ENCODE measurements at places on chromosomes 12 and 14. TPM values are rescaled to one million over a fixed set of nuclear protein-coding genes. Genes with fewer than 3 reads are reported as not detected.

DNA sequence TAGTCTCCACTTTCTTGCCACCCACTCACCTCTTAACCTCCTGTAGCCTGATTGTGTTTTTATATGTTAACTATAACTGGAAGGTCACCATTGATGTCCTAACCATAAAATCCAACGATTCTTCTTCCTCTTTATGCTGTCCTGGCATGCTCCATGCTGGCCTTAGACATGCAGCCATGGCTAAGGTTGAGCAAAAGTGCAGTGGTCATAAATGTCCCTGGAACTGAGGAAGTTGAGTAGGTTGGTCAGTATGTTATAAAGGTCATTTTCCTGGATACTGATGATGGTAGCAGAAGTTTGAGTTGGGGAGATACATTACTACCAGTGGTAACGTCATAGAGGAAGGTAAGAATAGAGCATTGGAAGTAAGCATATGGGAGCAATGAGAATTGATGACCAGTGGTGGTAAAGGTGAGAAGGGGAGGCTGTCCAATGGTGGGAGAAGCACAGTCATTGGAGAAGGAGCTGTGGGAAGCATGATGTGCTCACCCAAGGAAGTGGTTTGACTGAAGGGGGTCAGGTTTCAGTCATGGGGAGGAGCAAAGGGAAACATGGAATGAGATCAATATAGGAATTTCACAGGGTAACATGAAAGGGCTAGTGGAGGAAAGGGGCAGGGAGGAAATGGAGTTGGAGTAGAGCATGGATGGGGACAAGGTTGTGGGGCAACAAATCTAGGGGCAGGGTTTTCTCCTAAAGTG is 240.8 kb downstream of the DACT1 start:
- no peak for DNase-seq

- DNase-seq = peak; percentile 59
Measured at GRCh38 chr12:122880155-122880667, 15.7 kb downstream of the VPS37B start.

DNA sequence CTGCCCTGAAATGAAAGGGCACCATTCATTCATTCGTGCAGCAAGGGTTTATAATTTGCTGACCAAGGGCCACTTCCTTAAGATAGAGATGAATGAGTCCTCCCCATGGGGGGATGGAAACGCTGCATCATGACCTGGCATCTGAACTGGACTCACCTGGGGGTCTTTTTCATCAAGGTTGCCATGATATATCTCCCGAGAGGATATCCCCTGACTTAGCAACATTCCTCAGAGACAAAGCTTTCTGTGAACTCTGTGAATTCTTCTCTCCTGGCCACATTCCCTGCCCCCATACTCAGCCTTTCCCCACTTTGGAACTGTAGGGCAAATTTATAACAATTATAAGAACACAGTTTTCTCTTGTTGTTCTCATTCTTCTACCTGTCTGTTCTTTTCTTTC is 30.8 kb downstream of the SRRM4 start:
- no peak for DNase-seq

- no peak for DNase-seq
Measured at GRCh38 chr12:50589650-50590435, 85.1 kb downstream of the DIP2B start.

DNA sequence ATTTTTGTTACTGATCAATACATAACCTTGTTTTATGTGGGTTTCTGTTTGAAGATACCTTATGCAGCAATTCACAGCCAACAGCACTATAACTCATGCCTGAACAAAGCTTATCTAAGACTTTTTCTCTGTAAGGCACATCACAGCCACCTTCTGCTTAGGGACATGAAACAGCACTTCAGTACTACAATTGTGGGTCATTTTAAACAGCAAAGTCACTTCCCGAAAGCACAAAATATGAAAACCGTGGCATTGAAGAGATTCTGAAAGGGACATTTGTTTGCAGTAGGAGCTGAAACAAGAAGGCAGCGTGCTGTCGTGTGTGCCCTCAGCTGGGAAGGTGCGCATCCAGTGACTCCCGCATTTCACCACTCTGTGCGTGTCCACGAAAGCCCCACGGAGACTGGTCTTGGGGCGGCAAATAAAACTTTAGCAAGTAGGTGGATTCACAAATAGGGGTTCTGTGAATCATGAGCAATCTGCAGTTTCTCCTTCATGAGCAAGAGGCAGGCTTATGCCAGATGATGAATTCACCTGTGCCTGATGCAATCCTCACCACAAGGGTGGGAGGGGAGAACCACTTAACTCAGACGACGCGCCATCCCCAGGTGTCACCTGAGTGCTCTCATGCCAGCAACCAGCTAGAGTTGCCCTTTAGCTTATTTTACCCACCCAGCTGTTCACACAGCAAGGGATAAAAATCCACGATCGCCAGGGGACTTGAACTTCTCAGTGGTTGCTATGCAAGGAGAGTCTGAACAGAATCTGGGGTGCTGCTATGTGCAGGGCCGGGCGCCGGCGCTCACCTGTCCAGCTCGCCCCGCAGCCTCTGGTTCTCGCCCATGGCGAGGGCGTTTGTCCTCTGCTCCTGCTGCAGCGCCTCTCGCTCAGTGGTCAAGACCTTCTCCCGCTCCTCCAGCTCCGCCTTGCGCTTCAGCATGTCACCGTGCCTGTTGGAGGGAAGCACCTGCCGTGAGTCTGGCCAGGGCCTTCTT is 54.9 kb upstream of the GPR68 start:
- no peak for DNase-seq

The CPNE8 gene
- 8.9 TPM for total RNA-seq

The OR10A7 gene
- total RNA-seq = not detected

DNA sequence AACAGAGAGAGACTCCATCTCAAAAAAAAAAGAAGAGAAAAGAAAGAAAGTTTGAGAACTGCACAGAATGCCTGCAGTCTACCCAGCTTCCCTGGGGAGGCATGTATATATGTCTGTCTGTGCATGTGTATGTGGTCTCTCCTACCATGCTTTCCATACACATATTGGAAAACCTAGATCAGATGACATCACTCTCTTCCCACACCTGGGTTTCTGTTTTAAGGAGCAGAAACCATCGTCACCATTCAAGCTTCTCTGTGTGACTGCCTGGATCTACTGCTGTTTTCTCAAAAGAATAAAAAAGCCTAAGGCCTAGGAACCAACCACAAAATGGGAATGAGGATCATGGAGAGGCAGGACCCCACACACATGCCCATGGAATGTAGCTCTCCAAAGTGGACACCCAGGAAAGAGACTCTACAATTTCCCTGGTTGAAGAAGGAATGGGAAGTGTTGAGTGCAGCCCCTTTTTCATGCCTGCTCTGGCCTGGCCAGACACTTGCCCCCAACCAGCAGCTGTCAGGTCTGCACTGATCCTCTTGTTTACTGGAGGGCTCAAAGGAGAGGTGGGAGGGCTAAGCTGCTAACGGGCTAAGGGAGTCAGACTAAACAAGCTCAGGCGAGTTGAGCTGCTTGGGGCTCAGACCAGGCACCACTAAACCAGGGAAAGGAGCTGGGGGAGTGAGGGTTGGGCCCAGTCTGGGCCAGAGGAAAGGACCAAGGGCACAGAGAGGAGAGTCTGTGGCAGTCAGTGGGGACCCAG is 7.7 kb upstream of the PCK2 start:
- DNase-seq = peak; percentile 14

The COX8C gene
- not detected for total RNA-seq

DNA sequence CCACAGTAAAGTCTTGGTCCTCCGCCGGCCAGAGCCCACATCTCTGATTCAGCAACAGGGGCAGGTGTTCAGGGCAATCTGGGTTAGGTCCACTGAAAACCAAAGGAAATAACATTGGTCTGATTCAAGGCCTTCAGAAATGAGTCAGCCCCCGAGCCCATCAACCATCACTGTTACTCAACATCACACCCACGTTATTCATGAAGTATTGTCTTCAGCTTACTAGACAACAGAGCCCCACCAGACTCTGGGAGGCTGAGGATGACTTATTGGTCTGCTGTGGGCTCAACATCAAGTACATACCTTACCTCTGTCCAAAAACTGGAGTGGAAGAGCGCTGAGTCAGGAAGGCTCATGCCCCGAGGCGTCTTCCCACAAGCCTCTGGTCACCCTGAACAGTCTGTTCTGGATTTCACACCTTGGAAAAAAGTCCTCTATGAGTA is 97.5 kb downstream of the ZFP36L1 start:
- DNase-seq = no peak

The THAP2 gene
- total RNA-seq = 12.8 TPM

DNA sequence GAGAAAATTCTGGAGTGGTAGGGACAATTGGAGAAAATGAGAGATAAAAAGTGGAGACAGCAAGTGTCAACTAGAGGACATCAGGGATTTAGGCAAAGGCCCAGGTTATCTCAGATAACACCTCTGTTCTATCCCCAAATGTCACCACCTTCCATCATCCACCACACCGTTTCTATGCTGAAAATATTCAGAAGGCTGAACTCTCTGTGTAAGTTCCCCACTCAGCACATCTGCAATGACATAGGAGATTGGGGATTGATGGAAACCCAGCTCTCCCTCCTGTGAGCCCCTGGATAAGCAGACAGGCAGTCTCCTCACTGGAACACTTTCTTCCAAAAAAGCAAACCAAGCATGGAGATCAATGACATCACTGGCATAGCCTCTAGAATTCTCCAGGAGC is 5.6 kb upstream of the OR10P1 start:
- no peak for DNase-seq

The PTPRQ gene
- total RNA-seq = 0.21 TPM

The VRTN gene
- not detected for total RNA-seq

- DNase-seq = peak; percentile 86
Measured at GRCh38 chr14:24734917-24735500, 101.0 kb upstream of the GZMB start.

GRCh38 chr12:111429828-111430432 is 24.2 kb downstream of the SH2B3 start:
- DNase-seq = no peak

The HSPB8 gene
- 150 TPM for total RNA-seq

The BEGAIN gene
- total RNA-seq = 3.3 TPM

DNA sequence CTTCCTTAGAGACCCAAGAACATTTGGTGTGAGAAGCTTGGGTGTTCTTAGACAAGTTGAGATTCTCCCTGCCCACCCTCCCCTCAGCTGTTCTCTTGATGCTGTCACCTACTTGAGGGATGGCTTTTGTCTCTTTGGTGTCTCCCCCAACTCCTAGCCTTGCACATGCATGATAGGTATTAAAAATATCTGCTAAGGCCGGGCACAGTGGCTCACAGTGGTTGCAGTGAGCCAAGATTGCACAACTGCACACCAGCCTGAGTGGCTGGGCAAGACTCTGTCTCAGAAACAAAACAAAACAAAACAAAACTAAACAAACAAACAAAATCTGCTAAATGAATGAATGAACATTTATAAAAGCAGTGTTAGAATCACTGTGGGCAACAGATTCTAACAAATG is 261.1 kb downstream of the AKAP6 start:
- no peak for DNase-seq

DNA sequence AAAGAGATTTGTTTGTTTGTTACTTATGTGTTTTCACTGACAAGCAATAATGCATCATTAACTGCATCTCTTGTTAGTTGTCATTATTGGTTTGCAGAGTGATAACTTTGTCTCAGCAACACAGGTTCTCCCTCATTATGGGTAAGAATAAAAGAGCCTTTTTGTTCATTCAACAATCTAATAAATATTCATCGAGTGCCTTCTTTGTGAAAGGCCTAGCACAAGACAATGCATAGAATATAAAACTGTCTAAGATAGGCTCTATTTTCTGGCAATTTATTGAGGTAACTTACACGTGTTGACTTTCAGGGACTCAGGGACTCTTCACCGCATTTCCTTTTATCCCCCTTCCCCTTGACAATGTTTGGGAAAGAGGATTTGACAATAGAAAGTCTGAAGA is 95.5 kb upstream of the KRR1 start:
- DNase-seq = no peak

GRCh38 chr12:31736472-31736871 is 7.7 kb upstream of the AMN1 start:
- no peak for DNase-seq

The SAMD15 gene
- 0.51 TPM for total RNA-seq

DNA sequence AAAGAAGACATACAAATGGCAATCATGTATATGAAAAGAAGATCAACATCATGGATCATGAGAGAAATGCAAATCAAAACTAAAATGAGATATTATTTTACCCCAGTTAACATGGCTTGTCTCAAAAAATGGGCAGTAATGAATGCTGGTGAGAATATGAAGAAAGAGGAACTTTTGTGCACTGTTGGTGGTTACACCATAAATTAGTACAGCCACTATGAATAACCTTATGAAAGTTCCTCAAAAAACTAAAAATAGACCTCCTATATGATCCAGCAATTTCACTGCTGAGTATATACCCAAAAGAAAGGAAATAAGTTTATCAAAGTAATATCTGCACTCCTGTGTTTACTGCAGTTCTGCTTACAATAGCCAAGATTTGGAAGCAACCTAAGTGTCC is 151.7 kb downstream of the PDZRN4 start:
- DNase-seq = no peak

GRCh38 chr14:35072226-35072625 is 26.2 kb downstream of the FAM177A1 start:
- no peak for DNase-seq

GRCh38 chr12:39931857-39932256 is 174.0 kb downstream of the SLC2A13 start:
- DNase-seq = peak; percentile 16

GRCh38 chr12:27012239-27012981 is 1.8 kb downstream of the TM7SF3 start:
- no peak for DNase-seq

The APOF gene
- not detected for total RNA-seq

- peak; percentile 41 for DNase-seq
Measured at GRCh38 chr12:70045036-70045435, 198.2 kb upstream of the CNOT2 start.

DNA sequence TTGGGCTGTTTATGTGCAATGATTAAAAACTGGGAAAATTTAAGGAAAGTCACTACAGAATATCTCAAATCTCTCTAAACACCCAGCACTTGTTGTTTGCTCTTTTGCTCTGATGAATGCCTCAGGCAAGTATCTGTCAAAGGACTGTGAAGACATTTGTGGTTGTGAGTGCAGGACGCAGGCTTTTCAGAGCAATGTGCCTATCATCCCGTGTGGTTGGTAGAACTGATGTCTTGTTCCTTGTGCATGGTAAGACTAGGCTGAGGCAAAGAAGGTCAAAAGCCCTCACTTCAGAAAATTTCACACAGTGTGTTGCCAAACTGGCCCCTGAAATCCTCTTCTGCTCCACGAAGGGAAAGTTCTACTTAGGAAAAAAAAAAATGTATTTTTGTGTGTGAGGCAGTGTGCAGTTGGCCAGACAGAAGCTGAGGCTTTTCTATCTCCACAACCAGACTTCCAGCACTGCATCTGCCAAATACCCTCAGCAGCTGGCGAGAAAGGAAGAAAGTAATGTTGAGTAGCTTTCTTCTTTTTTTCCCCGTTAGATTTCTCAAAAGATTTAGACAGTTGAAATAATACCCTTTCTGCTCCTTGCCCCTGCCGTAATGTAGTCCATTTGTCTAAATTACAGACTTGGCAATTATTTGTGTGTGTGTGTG is 1103.1 kb downstream of the VRK1 start:
- DNase-seq = peak; percentile 79

The C12orf42 gene
- total RNA-seq = 0.72 TPM

The CLBA1 gene
- total RNA-seq = 6.4 TPM

Data from tongue (tissue), 3 donors.